ENCODE measurements at places on chromosomes 2 and 18.

GRCh38 chr18:53795610-53796009, 428.9 kb downstream of the MBD2 start:
- DNase-seq: no peak

- DNase-seq: no peak
Observed at GRCh38 chr2:239365782-239366435, 34.9 kb downstream of the HDAC4 start.

GRCh38 chr18:50287441-50288347, at the start of gene CXXC1:
Gene CXXC1 (minus strand): TSS chr18:50287692. CDS start chr18:50287589, 103 bp downstream.
- DNase-seq: peak; percentile 98

- no peak for DNase-seq
Observed at GRCh38 chr18:51123936-51124486, 73.5 kb downstream of the MEX3C start.

DNA sequence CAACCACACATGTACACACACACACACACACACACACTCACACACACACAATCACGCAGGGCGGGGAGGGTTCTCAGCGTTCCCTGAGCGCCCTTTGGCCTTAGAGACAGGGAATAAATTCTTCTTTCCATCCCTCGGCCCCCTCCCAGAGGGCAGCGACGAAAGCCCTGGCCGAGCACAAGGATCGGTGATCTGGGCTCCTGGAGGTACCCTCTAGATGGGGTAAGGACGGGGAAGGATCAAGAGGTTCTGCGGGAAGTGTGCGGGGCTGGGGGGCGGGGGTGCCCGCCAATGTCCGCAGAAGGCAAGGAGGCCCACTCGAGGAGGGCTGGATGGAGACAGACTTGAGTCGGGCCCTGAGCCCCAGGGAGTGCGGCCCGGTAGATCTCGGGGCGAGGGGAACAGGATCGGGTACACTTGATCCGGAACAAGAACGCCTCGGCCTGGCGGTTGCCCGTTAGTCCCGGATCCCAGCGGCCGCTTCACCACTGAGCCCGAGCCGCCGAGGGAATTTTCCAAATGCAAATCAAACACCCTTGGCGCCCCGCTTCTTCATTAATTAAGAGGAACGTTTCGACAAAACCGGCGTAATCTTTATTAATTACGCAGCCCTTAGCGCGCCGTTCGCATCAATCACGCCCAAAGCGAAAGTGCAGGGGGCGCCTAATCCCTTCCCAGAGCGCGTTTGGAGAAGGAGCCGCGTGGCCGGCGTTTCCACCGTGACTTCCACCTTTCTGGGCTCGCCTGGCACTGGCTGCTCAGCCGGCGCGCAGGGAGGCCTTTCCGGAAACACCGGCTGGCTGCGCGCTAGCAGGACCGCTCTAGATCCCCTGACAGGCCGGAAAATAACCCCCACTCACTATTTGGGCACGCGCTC, 7.0 kb upstream of the PAX3 start:
- DNase-seq: peak; percentile 39

GRCh38 chr18:63909870-63910269, 2.1 kb downstream of the SERPINB10 start:
- DNase-seq: no peak

GRCh38 chr2:72895759-72896281, 8.6 kb downstream of the SPR start:
- DNase-seq: no peak

DNA sequence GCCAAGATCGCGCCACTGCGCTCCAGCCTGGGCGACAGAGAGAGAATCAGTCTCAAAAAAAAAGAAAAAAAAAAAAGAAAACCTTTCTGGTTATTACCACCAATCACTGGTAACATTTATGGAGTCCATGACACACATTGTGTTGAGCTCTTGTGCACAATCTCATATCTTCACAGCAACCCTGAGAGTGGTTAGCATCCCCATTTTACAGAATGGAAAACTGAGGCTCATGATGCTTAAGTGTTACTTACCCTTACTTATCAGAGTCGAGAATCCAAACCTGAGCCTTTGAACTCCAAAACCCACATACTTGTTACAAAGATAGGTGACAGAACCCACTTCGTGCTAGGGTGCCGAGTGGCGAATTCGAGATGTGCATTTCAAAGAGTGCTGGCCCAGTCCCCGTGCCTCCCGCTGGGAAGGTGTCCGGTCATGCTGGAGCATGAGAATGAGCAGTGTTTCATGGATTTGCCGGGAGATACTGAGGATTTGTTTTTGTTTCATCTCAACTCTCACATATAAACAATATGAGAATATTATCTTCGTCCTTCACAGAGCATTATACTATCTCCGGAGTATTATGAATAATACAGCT, 50.9 kb downstream of the CYP27C1 start:
- no peak for DNase-seq

GRCh38 chr2:183408562-183408961, 284.3 kb downstream of the NUP35 start:
- DNase-seq: no peak

- DNase-seq: no peak
Observed at GRCh38 chr2:8265476-8266226, 416.2 kb upstream of the ID2 start.

DNA sequence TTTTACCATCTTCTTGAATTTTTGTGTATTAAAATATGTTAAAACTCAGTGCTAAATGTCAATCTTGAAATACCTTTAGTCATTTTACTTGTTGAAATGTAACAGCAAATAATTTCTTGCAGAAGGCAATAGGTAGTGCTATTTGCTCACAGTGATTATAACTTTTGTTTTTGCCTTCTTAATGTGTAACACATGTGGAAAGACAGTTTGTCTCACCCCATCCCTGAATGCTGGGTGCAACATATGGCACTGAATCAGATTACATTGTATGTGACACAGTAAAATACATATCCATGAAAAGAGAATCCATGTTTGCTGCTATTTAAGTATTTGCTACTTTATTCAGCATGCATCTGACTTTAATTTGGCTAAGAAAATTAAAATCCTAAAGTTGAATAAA, 35.3 kb downstream of the FRZB start:
- DNase-seq: no peak
